Stimulated activated CD8-positive, alpha-beta memory T cell treated with anti-CD3 and anti-CD28 coated beads, Interleukin-4, amount 100 ng/mL, for 4 hours (primary cell): ENCODE measurements at places on chromosomes 6 and 20.

- no peak for DNase-seq
Observed at GRCh38 chr6:149211046-149211571, 106.4 kb upstream of the TAB2 start.

DNA sequence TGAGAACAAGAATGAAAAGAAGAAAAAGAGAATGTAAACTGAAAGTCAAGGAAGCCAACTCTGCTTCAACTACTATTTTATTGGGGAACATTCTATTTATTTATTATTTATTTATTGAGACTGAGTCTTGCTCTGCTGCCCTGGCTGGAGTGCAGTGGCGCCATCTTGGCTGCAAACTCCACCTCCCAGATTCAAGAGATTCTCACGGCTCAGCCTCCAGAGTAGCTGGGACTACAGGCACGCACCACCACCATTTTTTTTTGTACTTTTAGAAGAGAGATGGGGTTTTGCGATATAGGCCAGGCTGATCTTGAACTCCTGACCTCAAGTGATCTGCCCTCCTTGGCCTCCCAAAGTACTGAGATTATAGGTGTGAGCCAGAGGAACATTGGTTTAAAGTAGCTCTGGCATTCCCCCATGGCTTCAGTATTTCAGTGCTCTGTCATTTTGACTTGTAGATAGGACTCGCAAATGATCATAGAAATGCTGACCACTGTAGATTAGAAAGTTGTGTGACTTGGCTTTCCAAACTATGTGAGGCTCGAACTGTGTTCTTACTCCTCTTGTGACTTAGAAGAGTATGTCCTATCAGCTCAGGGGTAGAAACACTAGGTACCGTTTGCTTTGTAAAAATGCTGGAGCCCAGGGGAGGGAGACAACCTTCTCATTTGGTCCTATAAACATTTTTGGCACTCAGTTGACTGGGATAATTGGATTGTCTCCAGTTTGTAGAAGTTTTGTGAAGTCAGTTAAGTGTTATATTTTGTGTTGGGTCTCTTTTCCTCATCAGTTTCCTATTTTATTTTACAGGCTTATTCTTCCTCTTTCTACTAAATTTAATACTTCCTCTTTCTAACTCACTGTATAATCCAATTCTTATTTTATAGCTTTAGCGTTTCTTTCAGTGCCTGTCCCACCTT, 544.9 kb upstream of the CITED2 start:
- no peak for DNase-seq

DNA sequence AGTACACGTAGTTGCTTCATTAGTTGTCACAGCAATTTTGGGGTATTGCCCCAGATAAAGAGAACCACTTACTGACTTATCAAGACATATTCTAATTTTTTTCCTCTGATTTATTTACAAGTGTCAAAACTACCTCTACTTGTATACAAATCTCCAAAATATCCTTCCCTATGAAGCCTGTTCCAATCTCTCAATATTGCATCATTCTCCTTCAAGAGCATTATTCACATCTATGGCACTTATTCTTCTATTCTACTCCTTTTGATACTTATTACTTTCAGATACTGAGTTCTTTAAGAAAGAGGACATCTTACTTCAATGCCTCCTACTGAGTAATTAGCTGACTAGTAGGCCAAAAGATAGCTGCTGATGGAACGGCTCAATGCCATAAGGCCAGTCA, 105.2 kb downstream of the SMLR1 start:
- no peak for DNase-seq

DNA sequence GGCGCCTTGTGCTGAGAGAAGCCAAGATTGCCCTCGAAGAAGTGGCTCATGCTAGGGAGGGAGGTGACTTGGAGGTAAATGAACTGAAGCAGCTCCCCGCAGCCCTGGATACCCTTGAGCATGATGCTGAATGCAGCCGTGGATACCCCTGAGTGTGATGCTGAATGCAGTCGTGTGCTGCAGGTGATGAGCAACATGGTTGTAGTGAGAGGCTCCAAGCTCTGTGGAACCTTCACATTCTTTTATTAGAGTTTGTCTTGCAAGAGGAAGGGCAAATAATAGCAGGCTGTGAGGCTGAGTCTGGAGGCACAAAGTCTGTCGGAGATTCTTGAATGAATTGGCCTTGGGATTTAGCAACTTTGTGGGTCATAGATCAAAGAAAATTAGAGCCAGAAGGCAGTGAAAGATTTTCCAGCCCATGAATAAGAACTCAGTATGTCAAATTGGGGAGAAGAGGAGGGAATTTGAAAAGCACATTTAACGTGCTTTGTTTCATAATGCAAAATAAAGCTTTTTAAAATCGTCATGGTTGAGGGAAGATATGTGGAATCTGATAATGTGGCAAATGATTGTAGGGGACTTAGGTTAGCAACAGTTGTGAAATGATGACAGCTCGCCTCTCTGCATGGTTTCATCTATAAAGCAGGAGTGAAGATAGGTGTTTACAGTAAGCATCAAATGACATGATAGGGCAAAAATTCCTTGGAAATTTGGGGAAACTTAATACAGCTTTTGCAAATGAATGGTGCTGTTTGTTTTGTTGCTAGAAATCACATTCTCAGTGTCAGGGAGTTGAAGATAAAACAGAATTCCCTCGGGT, 120.1 kb upstream of the TIAM2 start:
- DNase-seq, result no peak

- no peak for DNase-seq
Observed at GRCh38 chr20:2292416-2293110, 3.2 kb upstream of the TGM3 start.

GRCh38 chr20:37726971-37727956, 33.4 kb downstream of the CTNNBL1 start:
- no peak for DNase-seq

DNA sequence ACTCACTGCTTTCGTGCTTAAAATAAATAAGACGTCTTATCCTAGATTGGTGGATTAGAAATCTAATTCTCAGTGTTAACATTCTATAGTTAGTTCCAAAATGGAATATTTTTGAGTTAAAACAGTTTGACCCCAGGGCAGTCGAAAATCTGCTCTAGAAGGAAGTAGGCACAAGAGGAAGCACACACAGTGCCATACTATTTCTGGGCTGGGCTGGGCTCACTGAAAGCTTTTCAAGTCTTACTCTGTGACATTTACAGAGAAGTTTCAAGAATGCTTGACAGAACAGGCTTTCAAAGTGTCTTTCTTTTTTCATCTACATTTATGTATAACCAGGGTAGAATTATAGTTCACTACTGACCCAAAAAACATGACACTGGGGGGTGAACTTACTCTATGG, 209.8 kb downstream of the SOD2 start:
- no peak for DNase-seq

DNA sequence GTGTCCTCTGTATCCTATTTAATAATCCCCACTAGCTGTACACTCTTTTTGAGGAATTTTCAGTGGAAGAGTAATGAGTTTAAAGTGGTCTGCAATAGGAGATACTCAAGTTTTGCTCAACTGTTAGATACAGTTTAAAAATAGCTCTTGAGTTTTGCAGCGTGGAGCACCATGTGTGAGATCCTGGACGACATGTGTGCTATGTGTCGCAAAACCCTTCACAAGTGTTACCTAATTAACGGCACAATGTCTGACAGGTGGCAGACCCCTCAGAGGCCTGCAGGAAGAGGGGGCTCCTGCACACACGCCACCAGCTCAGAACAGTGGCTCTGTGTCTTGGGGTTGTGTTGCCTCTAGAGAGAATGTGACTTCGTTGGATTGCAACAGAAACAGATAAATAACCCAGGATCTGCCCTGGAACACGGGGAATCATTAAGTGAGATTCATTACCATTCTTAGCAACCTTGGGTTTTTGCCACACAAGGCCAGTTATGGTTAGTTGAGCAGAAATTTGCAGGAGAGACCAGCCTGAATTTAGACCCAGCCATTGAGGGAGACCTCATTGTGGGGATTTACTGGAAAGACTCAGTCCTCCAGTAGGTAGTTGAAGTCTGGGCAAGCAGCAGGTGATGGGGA, 73.8 kb downstream of the SASH1 start:
- DNase-seq, result no peak

GRCh38 chr20:48364055-48364454, 463.7 kb downstream of the PREX1 start:
- no peak for DNase-seq

GRCh38 chr6:156009656-156010055, 554.0 kb upstream of the NOX3 start:
- no peak for DNase-seq

GRCh38 chr6:3318226-3318625, 59.5 kb downstream of the PSMG4 start:
- DNase-seq, result peak; percentile 5

- DNase-seq, result no peak
Observed at GRCh38 chr6:30855429-30856075, 28.8 kb upstream of the DDR1 start.

DNA sequence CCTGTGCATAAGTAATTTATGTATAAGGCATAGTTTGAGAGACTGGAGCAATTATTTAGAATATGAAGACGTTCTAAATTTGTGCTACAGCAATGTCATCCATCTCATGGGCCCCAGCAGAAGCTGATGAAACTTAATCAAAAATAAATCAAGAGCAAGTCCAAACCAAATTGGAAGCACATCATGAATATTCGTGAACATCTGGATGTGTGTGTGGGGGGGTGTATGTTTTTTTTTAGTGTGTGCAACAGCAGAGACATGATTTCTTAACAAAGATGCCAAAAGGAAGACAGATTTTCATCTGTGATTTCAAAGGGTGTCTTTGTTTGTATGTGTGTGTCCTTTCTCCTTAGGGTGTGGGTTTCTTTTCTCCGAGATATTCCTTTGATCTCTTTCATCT, 58.9 kb downstream of the SASH1 start:
- no peak for DNase-seq

DNA sequence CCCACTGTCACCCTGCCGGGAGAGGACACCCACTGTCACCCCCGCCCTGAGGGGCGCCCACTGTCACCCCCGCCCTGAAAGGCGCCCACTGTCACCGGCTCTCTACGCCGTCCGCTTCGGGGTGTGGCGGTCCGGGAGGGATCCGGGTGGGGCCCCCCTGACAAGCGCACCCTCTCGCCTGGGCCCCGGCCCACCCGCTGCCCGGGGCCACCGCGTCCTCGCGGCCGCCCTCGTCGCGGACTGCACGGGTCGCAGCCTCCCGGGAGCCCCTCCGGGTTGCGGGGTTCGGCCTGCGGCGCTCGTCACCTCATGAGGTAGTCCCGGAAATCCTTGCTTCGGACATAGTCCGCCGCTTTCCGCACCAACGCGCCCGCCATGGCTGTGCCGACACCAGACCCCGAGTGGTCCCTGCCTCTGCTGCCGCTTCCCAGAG, 224 bp downstream of the MPC1 start:
- no peak for DNase-seq

GRCh38 chr6:5398530-5398929, 137.2 kb downstream of the FARS2 start:
- no peak for DNase-seq

- DNase-seq, result no peak
Observed at GRCh38 chr6:57163956-57164355, 8.2 kb upstream of the BAG2 start.

GRCh38 chr6:181049-181654, 111.1 kb upstream of the DUSP22 start:
- DNase-seq, result no peak

DNA sequence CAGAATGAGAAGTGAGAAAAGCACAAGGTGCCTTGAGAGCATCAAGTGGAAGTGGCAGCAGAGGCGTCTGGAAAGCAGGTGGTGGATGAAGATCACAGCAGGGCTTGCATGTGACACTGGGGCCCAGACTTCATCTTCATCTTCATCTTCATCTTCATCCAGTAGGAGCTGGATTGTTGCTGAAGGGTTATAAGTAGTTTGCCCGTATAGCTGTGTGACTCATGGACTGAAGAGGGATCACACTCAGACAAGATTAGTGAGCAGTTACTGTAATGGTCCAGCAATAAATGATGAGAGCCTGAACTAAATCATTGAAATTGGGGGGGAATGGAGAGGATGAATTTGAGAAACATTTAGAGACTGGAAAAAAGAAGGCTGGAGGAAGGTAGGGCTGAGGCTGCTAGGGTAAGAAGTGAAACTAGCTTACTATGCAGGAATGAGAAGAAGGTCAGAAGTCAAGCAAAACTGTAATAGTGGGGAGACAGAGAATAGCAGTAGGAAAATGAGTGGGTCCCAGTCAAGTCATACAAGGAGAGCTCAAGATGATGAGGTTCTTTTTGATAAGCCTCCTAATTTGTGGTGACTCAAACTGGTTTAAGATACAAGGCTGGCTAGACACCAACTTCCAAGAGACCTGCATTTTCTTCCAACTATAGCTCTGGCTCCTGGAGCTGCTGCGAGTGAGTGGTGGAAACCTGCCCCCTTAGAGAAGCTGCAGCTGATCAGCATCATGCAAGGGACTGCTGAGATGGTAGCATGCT, 92.3 kb upstream of the BEND6 start:
- DNase-seq, result no peak

DNA sequence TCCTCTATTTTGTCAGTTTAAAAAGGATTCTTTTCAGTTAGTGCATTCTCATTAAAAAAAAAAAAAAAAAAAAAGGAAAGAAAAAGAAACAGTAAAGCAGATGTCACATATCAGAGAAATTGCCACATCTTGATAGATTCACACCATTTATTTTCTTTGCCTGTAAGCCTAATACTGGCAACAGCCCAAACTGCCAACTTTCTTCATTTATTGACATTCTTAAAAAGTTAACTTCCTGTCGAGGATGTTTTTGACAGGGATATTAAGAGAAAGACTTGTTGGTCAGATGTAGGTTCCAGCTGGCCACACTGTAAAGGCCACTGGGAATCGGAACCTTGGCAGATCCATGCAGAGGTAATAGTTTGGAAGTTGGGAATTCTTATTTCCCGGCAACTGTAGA, 332.6 kb downstream of the NRN1 start:
- DNase-seq, result no peak

DNA sequence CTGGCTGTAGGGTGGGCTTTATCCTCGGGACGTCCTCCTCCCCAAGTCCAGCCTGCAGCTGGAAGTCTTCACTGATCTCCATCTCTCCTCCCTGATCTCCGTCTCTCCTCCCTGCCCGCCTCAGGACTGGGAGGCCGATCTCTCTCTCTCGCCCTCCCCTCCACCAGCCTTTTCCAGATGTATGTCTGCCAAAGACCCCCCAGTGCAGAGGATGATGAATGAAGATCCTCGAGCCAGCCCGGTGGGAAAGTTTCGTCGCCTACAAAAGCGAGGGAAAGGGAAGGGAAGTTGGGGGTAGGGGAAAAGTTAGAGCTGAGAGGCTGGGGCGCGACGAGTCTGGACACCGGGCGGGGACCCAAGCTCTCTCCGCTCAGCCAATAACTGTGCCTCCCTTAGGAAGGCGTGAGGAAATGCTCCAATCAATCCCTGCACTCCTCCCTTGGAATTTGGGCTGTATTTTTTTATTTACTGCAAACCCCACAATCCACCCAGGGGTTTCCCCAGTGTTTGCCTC, 595 bp upstream of the SRF start:
- DNase-seq, result no peak
